ENCODE measurements at places on chromosomes 2 and 18.

GRCh38 chr2:176518823-176519222 lies 249.6 kb downstream of the MTX2 start:
- DNase-seq: no peak

DNA sequence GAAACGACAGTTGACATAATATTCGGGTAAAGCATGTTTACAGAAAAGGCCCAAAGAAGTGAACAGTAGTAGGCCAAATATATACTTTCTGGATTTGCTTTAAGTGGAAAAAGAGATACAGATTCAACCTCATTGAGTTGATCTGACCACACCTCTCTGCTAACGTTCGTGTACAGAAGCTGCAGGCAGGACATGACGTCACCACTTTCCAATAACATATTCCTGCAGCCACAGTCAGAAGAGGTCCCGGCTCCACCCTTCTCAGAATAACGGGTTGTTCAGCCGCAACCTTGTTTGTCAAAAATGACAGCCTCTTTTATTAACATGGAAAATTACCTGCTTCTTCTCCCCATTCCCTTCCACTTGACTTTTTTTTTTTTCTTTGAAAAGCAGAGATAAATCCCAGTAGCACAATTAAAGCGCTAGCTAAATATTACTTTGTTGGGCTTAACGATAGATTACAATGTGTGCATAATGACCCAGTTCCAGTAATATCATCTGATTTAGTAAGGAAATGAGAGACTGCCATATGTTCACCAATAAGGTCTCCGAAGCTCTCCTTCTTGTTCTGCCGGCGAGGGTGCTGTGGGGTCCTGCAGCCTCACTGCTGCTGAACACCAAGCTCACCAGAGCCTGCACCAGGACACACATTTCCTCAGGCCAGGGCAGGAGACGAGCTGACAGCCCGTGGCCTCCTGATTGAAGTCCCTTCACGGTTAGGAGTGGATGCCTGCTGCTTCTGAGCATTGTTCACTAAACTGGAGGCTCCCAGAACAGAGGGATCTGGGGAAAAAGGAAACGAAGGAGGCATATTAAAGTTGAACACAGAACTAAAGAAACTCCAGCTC lies 451.0 kb upstream of the SALL3 start:
- no peak for DNase-seq

DNA sequence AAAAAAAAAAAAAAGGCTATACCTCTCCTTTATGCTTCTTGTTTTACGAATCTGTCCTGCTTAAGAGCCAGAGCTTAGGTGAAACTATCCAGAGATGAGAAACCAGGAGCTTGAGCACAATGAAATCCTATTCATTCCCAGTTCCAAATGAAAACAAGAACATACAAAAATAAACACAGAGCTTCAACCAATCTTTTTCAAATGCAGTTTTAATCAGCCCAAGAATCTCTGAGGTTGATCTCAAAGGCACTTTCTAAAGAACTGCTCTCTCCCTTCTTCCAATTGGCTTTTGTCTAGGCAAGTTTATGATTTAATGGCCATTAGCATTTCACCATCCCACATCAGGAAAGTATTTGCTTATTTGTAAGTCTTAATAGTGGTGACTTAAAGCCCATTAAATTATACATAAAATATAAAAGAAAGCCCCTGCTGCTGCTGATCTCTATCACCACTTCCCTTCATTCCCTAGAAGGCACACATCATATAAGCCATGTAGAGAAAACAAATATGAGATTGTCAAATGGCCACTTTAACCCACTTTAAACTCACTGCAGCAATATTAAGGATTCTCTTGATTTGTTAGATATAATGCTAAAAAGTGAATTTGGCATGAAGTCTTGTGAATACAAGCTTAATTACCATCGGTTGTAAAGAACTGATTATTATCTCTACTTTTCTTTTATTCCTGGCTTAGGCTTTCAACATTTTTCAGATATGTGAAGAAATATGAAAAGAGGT lies 29.3 kb upstream of the SCN9A start:
- DNase-seq: no peak

GRCh38 chr18:36411745-36412168 lies 114.2 kb downstream of the FHOD3 start:
- DNase-seq: no peak

All from activated CD4-positive, alpha-beta T cell treated with anti-CD3 and anti-CD28 coated beads, Interleukin-2, Interleukin-4, amounts not matched to agents 100 ng/mL and 50 ng/mL, durations not matched to agents 16 hours and 8 hours (primary cell).